ENCODE measurements at places on chromosomes 1 and 21.

GRCh38 chr1:14067711-14068110, 367.7 kb downstream of the PRDM2 start:
- DNase-seq, result no peak

DNA sequence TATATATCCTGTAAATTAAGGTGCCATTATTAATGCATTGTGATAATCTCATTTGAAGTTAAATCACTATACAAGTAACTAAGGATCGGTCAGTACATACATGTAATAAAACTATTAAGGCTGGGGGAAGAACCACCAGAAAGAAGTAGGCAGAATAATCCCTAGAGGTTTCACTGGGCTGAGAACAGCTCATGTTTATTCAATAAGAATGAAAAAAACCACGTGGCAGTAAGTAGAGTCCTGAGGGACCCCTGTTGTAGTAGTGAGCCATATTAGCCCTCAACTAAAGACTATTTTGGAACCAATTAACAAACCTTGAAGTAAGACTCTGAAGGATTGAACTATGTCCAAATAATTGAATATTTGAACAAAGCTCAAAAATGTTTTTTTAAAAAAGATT, 46.9 kb upstream of the ADAM30 start:
- DNase-seq, result no peak

DNA sequence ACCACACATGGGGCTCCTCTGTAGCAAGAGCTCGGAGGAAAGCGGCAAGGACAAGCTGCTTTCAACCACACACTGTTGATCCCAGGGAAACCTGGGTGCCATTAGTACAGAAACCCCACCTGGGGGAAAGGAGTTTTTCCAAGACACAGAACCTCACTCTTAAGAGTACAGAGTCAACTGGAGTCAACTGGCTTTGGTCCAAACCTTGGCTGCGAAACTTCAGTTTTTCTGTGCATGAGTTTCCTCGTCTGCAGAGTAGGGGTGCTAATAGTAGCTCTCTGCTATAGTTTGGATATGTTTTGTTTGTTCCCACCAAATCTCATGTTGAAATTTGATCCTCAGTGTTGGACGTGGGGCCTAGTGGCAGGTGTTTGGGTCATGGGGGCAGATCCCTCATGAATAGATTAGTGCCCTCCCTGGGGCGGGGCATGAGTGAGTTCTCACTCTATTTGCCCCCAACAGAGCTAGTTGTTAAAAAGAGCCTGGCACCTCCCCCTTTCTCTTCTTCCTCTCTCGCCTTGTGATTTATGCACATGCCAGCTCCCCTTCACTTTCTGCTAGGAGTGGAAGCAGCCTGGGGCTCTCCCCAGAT, 161.1 kb downstream of the PIGK start:
- no peak for DNase-seq

DNA sequence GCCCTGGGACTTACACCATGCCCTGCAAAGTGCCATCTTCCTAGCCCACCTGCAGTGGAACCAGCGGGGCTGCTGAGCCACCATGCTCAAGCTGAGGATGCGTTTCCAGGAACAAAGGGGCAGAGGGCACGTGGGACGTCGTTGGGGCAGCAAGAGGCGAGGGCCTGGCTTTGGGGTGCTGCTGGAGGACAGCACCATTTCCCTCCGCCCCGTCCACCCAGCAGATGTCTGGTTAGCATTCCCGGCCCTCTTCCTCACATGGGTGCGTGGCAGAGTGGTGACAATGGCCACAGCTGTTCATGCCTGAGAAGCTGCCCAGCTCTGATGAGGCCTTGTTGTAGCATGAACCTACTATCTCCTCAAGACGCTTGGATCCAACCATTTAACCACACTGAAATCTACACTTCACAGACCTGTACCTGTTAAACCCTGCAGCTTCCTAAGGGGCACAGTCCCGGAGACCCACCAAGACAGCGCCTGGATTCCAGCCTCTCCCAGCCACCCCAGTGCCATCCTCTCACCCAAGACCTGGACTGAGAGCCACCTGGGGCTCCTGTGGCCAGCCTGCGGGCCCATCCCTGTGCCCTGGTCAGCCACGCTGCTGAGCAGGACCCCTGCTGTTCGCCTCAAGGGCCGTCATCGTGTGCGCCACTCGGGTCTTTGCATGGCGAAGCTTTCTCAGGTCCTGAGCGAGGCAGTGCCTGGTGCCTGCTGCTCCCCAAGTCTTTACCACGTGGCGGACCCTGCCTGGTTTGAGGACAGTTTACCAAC, 33.2 kb downstream of the SLC45A1 start:
- no peak for DNase-seq

DNA sequence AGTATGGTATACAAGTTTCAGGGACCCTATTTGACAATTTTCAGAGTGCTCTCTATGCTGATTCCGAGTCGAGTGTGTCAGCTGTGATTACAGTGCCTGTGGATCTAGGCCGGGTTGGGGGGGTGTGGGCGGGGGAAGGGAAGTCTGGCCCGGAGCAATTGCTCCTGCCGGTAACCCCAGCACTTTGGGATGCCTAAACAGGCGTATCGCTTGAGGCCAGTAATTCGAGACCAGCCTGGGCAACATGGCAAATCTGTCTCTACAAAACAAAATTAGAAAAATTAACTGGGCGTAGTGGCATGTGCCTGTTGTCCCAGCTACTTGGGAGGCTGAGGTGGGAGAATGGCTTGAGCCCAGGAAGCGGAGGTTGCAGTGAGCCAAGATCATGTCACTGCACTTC, 1.6 kb upstream of the IL10RB start:
- no peak for DNase-seq

DNA sequence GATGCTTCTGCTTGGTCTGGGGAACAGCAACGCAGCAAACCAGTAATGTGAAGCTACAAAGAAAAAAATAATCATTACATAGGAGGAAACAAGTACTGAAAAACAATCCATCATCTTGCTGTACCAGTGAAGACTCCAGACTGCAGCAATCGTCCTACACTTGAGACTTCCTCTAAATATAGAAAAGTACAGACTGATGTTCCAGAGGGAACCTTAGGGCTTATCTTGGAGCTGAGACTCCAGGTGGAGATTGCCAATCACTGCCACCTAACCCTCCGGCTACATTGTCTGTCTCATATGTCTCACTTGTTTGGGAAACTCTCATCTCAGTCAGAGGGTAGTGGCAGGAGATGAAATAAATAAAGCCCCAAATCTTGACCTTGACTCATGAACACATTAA, 9.4 kb upstream of the UHMK1 start:
- no peak for DNase-seq

GRCh38 chr1:24443241-24443656, 27.6 kb downstream of the NIPAL3 start:
- DNase-seq, result no peak

- DNase-seq, result no peak
These were observed 131.9 kb upstream of the LYPLAL1 start for GRCh38 chr1:219041818-219042217.

DNA sequence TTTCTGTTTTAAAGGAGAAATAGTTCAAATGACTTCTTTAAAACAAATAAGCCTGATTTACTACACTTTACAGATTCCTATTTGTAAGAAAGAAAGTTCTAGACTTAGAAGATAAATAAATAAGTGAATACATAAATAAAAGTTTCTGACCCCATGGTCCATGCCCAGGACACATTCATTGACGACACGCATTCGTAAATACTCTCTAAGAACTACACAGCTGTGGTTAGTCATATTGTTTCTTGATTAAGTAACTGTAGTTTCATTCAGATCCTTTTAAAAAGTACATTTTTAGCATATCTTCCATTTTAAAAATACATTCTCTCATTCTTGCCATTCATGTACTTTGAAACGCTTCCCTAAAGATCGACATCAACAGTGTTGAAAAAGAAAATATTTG, 497.4 kb downstream of the SETD4 start:
- DNase-seq, result no peak

DNA sequence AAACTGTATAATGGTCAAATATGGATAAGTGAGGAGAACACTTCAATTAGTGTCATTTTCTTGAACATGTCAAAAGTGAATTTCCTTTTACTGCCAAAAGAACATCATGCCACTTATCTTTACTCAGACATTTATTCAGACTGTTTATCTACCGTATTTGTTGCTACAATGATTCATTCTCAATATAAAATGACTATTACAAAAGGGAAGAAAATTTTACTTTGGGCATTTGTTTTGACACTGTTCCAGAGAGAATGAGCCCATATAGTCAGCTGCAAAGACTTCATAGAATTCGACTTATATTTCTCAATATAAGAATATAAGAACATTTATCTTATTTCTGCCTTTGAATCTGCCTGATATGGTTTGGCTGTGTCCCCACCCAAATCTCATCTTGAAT, 1699.1 kb downstream of the BRINP3 start:
- DNase-seq, result no peak

DNA sequence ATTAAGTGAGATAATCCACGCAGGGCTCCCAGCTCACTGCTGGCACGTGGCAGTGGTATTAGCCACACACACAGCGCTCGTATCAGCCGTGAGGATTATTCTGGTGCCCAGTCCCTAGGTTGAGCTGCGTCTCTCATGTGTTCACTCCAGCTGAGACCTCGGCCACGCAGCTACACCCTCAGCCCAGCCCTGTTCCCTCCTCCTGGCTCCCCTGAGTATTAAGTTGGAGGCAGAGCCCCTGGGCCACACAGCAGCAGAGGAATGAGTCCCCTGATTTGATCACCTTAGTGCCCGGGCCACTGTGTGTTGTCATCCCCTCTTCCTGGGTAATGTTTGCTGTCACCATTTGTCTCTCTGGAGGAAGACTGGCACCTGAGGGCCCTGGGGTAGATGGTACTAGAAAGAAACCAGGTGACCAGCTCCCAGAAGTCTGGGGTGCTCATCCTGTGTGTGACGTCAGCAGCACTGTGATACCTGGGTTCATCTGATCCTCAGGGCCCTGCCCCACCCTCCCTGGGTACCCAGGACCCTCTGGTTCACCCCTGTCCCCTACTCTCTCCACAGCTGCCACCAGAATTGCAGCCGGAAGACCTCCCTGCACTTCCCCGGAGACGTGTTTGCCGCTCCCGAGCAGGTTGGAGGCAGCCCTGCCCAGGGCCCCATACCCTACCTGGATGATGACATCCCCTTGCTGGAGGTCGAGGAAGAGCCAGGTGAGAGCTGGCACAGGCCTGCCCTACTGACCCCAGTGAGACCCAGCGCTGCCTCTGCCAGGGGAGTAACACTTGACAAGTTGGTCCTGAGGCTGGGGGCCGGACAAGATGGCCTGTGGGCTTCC, 40.1 kb downstream of the DISP3 start:
- DNase-seq, result no peak

Measured in T-helper 1 cell (primary cell).